ENCODE measurements at places on chromosomes 3 and 15.

GRCh38 chr3:182370949-182371348, 422.4 kb upstream of the ATP11B start:
- DNase-seq, result no peak

- DNase-seq, result no peak
These were observed 42.0 kb downstream of the SST start for GRCh38 chr3:187628169-187628568.

DNA sequence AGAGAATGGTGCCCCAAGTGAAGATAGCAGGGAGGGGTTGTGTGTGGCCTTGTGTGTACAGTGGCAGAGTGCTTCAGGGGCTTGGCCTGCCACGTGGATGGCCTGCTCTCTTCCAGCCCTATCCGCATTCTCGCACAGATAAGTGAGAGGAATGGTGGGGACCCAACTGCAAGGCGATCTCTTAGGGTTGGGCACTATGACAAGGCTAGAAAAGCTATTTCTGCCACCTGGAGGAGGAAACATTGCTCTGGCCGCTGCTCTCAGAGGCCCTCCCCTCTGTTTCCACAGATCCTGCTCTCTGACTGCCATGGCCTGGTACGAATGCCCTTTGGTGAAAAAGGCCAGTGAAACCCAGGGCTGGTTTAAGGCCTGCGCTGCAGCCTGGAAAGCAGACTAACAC, 20.6 kb downstream of the EEFSEC start:
- DNase-seq, result no peak

GRCh38 chr3:111318289-111318688, 223.7 kb upstream of the CD96 start:
- DNase-seq, result no peak

- DNase-seq, result no peak
These were observed 841.4 kb upstream of the NR2F2 start for GRCh38 chr15:95489103-95489502.
